ENCODE measurements at places on chromosomes 11 and 22. TPM values are rescaled to one million over a fixed set of nuclear protein-coding genes. Genes with fewer than 3 reads are reported as not detected.

Gene PITPNB
- total RNA-seq = 72.5 TPM

Gene FOXR1
- total RNA-seq = not detected

GRCh38 chr11:34274712-34275398 is 83.0 kb downstream of the ABTB2 start:
- H3K27ac ChIP-seq = no peak overlapping the region
- no peak for DNase-seq
- no peaks in the 10 kb centered on the region for H3K36me3 ChIP-seq
- no peak overlapping the region for H3K4me3 ChIP-seq

GRCh38 chr22:19943082-19944026 is 1.7 kb upstream of the TXNRD2 start:
- peak overlapping the region; percentile 80 for H3K27ac ChIP-seq
- peak overlapping the region; percentile 91 for H3K4me3 ChIP-seq
- H3K36me3 ChIP-seq = no peaks in the 10 kb centered on the region
- H3K4me1 ChIP-seq = peaks cover 39% of the 10 kb centered on the region
- H3K27me3 ChIP-seq = no peaks in the 10 kb centered on the region
- no peak for DNase-seq

DNA sequence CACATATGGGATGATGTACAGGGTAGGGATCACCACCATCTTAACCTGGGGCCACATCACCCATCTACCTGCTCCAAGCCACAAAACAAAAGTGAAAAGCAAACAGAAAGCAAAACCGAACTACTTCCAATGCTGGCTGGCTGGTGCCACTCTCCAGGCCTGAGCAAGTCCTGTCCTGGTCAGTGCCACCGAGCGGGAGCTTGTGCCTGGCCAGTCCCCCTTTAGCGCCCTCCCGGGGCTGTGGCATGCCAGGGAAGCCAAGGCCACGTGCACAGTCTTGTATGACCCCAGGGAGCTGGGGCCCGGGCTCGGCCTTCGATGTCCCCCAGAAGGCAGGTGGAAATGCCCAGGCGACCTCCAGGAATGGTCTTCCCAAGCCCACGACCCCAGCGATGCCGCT is 17.9 kb upstream of the NAP1L4 start:
- no peak overlapping the region for H3K4me3 ChIP-seq
- H3K36me3 ChIP-seq = peaks cover 26% of the 10 kb centered on the region
- H3K27ac ChIP-seq = no peak overlapping the region
- H3K27me3 ChIP-seq = no peaks in the 10 kb centered on the region
- no peak for DNase-seq
- H3K4me1 ChIP-seq = peaks cover 25% of the 10 kb centered on the region

All from CD4-positive, alpha-beta memory T cell (primary cell).